ENCODE measurements at places on chromosomes 2 and 18.

- DNase-seq: no peak
Measured at GRCh38 chr2:201254081-201254730, 6.1 kb upstream of the CASP8 start.

- DNase-seq: no peak
Measured at GRCh38 chr2:241981076-241981700, 111.7 kb downstream of the RTP5 start.

DNA sequence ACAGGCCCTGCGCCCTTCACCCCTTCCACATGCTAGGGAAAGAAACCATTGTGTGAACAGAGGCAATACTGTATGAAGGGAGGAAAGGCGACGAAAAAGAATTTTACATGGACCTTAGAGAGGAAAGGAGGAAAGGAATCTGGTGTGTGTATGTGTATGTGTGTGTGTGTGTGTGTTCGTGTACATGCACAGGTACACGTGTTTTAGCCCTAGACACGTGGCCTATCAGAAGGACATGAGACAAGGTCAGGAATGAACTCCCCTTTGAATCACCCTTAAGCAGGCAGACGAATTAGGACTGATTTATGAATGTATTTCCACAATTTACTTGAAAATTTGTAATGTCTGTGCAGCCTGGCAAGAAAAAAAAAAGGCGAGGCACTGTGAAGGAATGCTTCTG is 276.0 kb downstream of the ZNF516 start:
- no peak for DNase-seq

GRCh38 chr2:23246992-23247683 is 137.8 kb upstream of the KLHL29 start:
- no peak for DNase-seq

- DNase-seq: no peak
Measured at GRCh38 chr2:209470-209869, 54.4 kb downstream of the SH3YL1 start.

GRCh38 chr2:38465789-38466127 is 88.7 kb upstream of the ATL2 start:
- DNase-seq: no peak

- DNase-seq: no peak
Measured at GRCh38 chr2:180970016-180970415, 10.4 kb upstream of the UBE2E3 start.

GRCh38 chr2:238771218-238771617 is 76.7 kb upstream of the TWIST2 start:
- no peak for DNase-seq

DNA sequence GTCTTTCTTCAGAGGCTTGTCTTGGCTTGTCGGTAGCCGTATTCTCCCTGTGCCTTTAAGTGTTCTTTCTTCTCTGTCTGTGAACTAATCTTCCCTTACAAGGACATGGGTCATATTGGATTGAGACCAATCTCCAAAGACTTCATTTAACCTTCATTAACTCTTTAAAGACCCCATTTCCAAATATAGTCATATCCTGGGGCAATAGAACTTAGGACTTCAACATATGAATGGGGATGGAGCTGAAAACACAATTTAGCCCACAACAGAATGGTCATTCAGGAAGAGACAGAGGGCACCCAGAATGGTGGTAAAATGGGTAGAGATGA is 82.1 kb upstream of the TANK start:
- peak; percentile 38 for DNase-seq

DNA sequence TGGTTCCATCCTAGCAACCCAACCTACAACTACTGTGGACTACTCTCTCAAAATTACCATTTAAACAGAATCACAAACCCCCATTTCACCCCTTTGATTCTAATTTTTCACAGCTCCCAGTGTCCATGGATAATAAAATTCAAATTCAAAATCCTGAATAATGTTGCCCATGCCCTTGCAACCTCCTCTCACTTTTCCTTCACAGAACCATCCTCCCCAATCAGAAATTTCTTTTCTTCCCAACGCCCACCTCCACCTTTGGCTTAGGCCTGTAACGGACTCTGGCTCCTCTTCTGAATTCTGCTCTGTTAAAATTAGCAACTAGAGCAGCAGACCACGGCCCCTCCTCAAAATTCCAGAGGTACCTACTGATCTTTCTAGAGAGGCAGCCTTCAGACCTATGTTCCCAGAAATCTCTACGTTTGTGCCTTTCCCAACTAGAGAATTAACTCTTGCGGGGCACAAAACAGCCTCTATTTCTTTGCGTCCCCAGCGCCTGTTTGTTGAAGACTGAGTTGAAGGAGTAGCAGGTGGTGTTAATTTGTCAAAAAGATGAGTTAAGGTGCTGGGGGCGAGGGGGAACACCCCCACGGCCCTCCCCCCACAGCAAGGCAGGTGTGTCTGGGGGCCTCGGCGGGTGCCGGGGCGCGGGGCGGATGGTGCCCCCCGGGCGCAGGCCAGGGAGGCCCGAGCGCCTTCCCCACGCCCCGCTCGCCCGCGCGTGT is 428 bp upstream of the MAP3K20 start:
- DNase-seq: no peak

DNA sequence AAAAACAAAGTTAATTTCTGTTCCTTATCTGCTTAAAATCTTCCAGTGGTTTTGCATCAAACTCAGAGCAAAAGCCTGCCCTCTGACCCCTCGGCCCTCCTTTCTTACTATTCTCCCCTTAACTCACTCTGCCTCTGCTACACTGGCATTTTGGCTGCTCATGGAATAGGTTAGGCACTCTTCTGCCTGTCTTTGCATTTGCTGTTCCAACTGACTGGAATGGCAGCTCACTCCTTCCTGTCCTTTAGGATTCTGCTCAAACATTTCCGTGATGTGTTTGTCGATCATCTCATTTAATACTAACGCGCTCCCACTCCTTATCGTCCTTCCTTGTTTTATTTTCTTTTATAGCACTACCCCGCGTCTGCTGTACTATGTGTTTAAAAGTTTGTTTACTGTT is 815 bp downstream of the CEBPZ start:
- no peak for DNase-seq

DNA sequence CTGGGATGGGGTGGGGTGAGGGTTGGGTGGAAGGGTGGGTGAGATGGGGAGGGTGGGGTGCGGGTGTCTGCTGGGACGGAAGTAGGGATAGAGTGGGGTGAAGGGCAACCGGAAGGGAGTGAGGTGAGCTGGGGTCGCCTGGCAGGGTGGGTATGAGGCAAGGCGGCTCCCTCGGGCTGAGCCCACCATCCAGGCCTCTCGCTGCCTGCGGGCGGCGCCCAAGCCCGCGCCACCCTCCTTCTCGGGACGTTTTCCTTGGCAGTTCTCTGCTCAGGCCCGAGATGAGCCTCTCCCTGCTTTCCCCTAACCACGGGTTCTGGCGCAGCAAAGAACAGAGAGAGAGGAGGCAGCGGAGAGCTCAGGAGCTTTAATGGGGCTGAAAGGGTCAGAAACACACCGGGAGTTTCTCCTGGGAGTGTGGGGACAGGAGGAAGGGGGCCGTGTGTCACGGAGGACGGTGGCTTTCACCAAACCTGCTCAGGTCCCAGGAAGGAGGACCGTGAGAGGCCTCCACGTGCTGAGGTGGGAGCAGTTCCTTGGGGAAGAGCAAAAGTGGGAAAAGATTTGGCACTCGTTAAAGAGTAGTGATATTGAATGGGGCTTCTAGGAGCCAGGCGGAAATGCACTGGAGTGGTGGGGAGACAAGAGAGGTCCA is 4.1 kb downstream of the FEV start:
- no peak for DNase-seq

DNA sequence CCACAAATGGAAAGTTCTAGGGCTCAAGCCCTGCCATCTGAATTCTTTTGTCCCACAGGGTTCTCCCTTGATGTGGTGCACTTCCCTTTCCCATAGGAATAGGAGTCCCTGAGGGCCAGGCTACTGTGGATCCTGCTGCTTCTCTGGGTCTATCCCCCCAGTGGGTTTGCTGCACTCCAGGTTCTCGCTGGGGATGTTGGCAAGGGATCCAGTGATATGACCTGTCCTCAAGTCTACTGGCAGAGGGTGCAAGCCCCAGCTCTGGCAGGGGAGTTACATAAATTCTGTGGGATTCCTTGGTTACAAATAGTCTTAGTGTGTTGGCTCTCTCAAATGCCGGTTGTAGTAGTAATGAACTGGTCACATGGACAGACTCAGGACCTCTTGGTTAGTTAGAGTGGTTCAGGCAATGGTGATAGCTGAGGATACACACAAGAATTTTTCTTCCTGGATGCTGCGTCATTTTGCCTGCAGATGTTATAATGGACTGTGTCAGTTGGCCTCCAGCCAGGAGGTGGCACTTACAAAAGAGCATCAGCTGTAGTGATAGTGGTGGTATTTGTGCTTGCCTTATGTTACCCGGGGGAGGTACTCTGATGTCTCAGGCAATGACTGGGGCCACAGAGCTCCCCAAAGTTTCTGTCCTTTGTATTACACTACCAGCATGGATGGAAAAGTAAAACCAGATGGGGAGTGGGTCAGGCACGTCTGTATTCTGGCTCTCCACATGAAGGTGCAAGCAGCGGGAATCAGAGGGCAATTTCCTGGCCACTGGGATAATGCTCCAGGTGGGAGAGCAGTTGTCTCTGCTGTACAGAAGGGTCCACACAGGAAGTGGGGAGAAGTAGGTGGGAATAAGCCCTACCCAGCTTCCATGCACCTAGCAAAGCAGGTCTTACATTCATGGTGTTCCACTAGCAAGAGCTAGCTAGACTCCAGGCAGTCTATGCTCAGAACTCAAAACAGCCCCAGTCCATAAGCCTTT is 267.9 kb downstream of the SOX11 start:
- DNase-seq: no peak

DNA sequence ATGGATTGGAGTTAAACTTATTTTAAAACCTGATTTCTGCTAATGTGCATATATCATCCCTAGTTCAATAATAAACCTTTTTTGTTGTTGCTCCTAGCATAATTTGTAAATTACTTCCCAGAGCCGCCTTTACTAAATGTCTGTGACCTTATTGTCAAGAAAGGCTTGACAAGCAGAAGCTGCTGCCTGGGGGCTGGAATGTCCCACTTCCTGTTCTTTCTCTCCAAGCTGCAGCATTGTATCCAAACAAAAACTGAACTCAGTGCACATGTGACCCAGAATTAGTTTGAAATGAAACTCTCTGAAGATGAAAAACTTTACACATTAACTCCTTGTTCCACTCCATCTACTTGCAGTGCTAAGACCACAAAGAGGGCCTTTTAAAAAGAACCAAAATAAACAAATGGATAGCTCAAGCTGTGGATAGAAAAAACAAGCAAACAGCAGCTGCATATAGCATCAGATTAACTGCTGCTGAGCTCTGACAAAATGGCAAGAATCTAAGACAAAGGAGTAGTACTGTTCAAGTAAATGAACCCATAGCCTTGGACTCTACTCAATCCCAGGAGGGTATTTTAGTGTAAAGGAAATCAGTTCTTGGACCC is 99.8 kb upstream of the NEUROD1 start:
- DNase-seq: peak; percentile 47

GRCh38 chr2:172296267-172297046 is 130.9 kb upstream of the ITGA6 start:
- no peak for DNase-seq

DNA sequence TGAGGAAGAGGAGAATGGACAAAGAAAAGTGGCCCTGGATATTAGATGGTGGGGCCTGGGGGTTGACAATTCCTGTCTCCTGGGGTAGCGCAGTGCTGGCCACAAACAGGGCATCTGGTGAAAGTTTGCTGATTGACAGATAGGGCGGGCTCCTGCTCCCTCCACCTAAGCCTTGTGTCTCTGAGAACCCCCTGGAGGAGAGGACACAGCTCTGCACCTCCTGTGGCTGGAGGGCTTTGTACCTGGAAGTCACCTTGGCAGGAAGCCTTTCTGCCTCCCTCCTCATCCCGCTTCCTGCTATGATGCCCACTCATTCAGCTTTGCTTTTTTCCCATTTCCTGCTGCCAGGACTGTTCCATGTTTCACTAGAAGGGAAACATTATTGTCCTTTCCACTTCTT is 72.4 kb downstream of the RHOB start:
- no peak for DNase-seq

DNA sequence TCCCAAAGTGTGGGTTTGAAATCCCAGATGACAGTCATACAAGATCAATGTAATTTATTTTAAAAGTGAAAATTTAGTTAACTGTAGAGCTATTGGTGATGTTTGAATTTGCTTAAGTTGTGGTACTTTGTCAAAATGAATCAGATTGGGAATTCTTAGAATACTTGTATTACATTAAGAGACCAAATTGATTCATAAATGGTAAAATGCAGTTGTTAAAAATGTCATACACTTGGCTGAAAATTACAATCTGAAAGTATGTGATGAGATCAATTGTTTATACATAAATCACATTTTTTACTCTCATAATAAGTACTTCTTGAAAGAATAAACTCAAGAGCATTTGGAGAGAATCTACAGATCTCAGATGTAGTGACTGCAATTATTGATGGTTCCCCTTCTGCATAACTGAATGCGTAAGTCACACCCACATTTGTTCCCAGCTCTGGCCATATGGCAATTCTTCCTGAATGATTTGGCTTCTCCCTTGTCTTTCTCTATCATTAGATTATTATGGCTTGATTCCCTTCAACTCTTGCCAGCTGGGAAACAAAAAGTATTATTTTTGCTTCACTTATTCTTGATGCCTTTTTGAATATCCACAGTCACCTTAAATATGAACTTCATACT is 558.5 kb downstream of the CPS1 start:
- DNase-seq: no peak

- DNase-seq: no peak
Measured at GRCh38 chr2:218229239-218229638, 12.2 kb downstream of the ARPC2 start.

DNA sequence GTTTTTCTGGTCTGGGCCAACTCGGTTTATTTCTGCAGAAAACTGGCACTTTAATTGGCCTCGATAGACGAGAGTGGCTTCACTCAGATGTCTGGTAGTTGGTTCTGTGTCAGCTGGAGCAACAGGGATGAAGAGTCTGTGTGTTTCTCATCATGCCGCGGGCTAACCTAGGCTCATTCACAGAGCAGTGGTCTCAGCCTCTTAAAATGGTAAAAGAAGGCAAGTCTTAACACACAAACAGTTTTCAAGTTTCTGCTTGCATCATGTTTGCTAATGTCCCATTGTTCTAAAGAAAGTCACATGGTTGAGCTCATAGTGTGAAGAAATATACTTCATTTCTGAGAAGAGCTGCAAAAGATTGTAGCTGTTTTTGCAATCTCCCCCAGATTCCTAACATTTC is 37.5 kb upstream of the ANXA4 start:
- peak; percentile 80 for DNase-seq

Data from breast epithelium (tissue), 4 donors.